ENCODE measurements at places on chromosomes 7 and 10. TPM values are rescaled to one million over a fixed set of nuclear protein-coding genes. Genes with fewer than 3 reads are reported as not detected.

- no peak for DNase-seq
Measured at GRCh38 chr10:46033602-46034011, 3.2 kb upstream of the NCOA4 start.

The MRC1 gene
- total RNA-seq, result not detected

The FOXI2 gene
- total RNA-seq, result not detected

- DNase-seq, result no peak
Measured at GRCh38 chr10:11931038-11931437, 107.9 kb downstream of the PROSER2 start.

The LIPM gene
- not detected for total RNA-seq

DNA sequence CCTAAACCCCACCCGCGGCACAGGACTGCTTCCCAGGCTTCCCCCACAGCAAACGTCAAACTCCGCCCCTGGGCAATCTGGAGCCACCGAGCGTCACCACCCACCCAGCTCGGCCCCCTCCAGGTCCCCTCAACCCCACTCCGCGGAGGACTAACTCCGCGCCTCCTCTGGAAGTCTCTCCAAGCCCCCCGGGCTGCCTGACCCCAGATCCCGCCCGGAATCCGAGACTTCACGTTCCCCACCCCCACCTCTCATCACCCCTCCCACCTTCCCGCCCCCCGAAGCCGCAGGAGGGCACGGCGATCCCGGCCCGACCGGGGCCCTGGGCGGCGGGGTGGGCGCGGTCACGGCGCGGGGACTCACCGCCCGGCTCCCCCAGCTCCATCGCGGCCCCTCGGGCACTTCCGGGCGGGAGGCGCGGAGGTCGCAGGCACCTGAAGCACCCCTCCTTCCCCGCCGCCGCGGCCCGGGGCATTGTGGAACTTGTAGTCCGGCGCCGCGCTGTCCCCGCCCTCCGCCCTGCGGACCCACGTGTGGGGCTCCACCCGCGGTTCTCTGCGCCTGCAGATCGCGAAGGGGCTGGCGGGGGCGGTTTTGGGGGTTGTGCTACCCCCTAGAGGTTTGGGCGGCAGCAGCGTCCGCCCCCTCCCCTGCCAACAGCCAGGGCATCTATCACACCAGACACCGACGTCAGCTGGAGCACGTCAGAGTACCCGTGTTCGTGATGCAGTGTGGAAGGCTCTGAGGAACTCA, at the start of gene TMUB1:
TSS of gene TMUB1 (minus strand) at position 423 of the 753 bp plus-strand sequence. CDS start 930 bp downstream, outside the sequence.
- DNase-seq, result peak; percentile 85

The ZPBP gene
- total RNA-seq, result not detected

- no peak for DNase-seq
Measured at GRCh38 chr10:116055252-116055916, 217.6 kb downstream of the GFRA1 start.

GRCh38 chr10:51879238-51879637, 179.8 kb upstream of the CSTF2T start:
- DNase-seq, result peak; percentile 23

DNA sequence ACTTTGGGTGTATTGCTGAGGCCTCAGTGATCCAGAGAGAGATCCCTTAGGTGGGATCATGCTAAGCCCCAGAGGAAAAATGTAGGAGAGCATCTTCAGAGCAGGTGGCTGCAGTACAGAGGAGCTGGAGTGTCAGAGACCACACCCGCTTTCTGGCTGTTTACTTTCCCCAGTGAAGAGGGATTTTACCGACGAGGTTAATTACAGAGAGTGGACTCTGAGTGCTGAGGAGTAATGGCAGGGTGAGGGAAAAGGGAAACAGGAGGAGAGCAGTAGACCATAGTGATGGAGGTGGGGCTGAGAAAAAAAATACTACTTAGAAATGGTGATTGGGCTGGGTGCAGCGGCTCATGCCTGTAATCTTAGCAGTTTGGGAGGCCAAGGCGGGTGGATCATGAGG, 43.3 kb upstream of the HBP1 start:
- DNase-seq, result no peak

DNA sequence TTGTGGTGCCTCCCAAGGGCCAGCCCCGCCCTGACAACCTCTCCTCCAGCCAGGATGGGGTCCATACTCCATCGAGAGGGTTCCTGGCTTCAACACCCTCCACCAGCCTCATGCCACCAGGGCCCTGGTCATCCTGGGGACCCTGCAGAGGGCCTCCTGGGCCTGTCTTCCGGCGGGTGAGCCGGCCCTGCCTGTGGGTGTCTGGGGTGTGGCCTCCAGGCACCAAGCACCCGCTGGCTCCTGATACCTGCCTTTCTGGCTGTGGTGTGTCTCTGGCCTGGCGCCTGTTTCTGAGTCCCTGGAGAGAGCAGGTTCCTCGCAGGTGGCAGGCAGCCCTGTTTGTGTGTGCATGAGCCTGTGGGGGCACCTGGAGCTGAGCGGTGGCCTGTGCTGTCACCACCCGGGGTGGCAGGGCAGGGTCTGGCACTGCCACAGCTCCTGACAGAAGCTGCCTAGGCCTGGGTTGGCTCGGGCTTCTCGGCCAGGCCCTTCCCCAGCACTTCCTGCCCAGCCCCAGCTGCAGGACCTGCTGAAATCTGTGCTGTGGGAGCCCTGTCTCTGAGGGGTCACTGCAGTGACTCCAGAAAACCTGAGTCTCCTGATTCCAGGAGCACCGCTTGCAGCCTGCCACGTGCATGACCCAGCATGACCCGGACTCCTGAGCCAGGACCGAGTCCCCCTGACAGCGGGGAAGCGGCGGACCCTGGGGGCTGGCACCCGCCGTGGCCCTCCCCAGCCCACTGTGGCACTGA, 18.4 kb downstream of the ADAM8 start:
- DNase-seq, result peak; percentile 65

GRCh38 chr7:54711900-54712595, 47.0 kb downstream of the SEC61G start:
- DNase-seq, result no peak

The AKR1C8 gene
- total RNA-seq, result 1.5 TPM

- no peak for DNase-seq
Measured at GRCh38 chr7:115840702-115841101, 189.9 kb downstream of the TFEC start.

- no peak for DNase-seq
Measured at GRCh38 chr10:48940958-48941357, 1.3 kb upstream of the LRRC18 start.

The SPDYE9 gene
- not detected for total RNA-seq

DNA sequence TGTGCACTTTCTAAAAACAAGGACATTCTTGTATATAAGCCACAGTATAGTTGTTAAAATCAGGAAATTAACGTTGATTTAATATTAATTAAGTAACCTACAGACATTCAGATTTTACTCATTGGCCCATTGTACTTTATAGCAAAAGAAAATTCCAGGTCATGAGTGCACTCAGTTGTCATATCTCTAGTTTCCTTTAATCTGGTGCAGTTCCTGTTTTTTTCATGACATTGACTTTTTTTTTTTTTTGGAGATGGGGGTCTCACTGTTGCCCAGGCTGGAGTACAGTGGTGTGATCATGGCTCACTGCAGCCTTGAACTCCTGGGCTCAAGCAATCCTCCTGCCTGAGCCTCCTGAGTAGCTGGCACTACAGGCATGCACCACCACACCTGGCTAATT, 24.1 kb downstream of the R3HCC1L start:
- DNase-seq, result no peak

The SOSTDC1 gene
- not detected for total RNA-seq

GRCh38 chr7:51059504-51060142, 257.0 kb downstream of the COBL start:
- no peak for DNase-seq

The FAM221A gene
- 7.7 TPM for total RNA-seq

Data from activated CD4-positive, alpha-beta memory T cell treated with anti-CD3 and anti-CD28 coated beads, Interleukin-2, amount 10 ng/mL, durations not matched to agents 7 days and 5 days (primary cell).